ENCODE measurements at places on chromosomes 16 and 17. TPM values are rescaled to one million over a fixed set of nuclear protein-coding genes. Genes with fewer than 3 reads are reported as not detected.

PSMC5 gene
- 106 TPM for polyA plus RNA-seq

TELO2 gene
- 50.1 TPM for polyA plus RNA-seq

ZNF688 gene
- polyA plus RNA-seq, result 15.8 TPM

SLC12A3 gene
- 0.21 TPM for polyA plus RNA-seq

RAB26 gene
- 19.1 TPM for polyA plus RNA-seq

TUBG2 gene
- 16.2 TPM for polyA plus RNA-seq

ENPP7 gene
- 136 TPM for polyA plus RNA-seq

KCNJ12 gene
- 18.4 TPM for polyA plus RNA-seq

PTX4 gene
- polyA plus RNA-seq, result 0.19 TPM

BAHCC1 gene
- 21.9 TPM for polyA plus RNA-seq

LRRC75A gene
- 37.2 TPM for polyA plus RNA-seq

SLFN12L gene
- polyA plus RNA-seq, result 1.4 TPM

SLC6A4 gene
- 30.1 TPM for polyA plus RNA-seq

SMIM36 gene
- not detected for polyA plus RNA-seq

SULT1A1 gene
- polyA plus RNA-seq, result 67.5 TPM

C1QTNF1 gene
- polyA plus RNA-seq, result 3.1 TPM

TMC7 gene
- 7.7 TPM for polyA plus RNA-seq

ODAD4 gene
- 0.87 TPM for polyA plus RNA-seq

ABCC12 gene
- not detected for polyA plus RNA-seq

SALL1 gene
- 4.5 TPM for polyA plus RNA-seq

USP43 gene
- 4.7 TPM for polyA plus RNA-seq

TEX14 gene
- 0.33 TPM for polyA plus RNA-seq

ASGR1 gene
- 5.7 TPM for polyA plus RNA-seq

PMP22 gene
- polyA plus RNA-seq, result 74.0 TPM

TBX6 gene
- polyA plus RNA-seq, result 1.4 TPM

SLC22A31 gene
- polyA plus RNA-seq, result 8.8 TPM

DBNDD1 gene
- polyA plus RNA-seq, result 9.5 TPM

RAP1GAP2 gene
- polyA plus RNA-seq, result 21.3 TPM

KCNAB3 gene
- 5.3 TPM for polyA plus RNA-seq

ARL5C gene
- not detected for polyA plus RNA-seq

CD300E gene
- polyA plus RNA-seq, result 0.12 TPM

LMF1 gene
- polyA plus RNA-seq, result 17.2 TPM

ACSM2A gene
- 0.30 TPM for polyA plus RNA-seq

HLF gene
- polyA plus RNA-seq, result 1.6 TPM

CORO1A gene
- 36.7 TPM for polyA plus RNA-seq

DPEP3 gene
- 0.09 TPM for polyA plus RNA-seq

TMEM114 gene
- polyA plus RNA-seq, result 0.49 TPM

NPIPA3 gene
- 1.1 TPM for polyA plus RNA-seq

NPIPB6 gene
- polyA plus RNA-seq, result 1.8 TPM

CDRT15L2 gene
- polyA plus RNA-seq, result not detected

GPR142 gene
- polyA plus RNA-seq, result 0.97 TPM

TERB1 gene
- 0.09 TPM for polyA plus RNA-seq

KIF1C gene
- polyA plus RNA-seq, result 69.2 TPM

EMP2 gene
- 17.0 TPM for polyA plus RNA-seq

ZCCHC14 gene
- 40.9 TPM for polyA plus RNA-seq

PRAC2 gene
- polyA plus RNA-seq, result not detected

All from large intestine (tissue), 12 donors.